Fibroblast of the aortic adventitia (primary cell): ENCODE measurements at places on chromosomes 6 and 20. TPM values are rescaled to one million over a fixed set of nuclear protein-coding genes. Genes with fewer than 3 reads are reported as not detected.
A peak's percentile ranks its signal among the peaks of the same experiment; 100 is the strongest.

DNA sequence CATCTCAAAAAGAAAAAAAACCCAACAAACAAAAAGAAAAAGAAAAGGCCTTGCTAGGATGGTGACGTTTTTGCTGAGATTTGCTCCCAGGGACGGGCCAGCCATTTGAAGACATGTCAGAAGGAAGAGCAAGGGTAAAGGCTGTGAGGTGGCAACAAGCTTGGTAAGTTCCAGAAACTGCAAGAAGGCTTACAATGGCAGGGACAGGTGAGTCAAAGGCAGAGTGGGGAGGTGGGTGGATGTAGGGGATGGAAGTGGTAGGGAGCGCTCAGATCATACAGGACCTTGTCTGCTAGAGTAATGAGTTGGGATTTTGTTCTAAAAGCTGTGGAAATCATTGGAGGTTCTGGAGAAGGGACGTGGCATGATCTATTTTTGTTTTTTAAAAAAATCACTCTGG, 4.3 kb downstream of the KIF3B start:
- no peak for DNase-seq

- DNase-seq: no peak
These were observed 7.3 kb upstream of the GPR63 start for GRCh38 chr6:96844530-96844929.

DNA sequence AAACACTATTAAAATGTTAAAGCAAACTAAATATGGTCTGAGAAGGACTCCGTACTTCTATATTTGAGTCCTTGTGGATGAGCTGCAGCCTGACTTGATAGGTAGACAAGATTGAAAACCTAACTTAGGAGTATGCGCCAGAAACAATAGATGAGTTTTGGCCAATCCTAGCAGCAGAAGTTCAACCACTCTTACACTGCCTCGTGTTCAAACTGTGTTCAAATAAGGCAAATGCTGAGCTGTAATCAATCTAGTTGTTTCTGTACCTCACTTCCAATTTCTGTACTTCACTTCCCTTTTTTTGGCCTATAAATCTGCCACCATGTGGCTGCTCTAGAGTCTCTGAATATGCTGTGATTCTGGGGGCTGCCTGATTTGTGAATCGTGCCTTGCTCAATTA, 13.2 kb upstream of the SERINC1 start:
- DNase-seq: no peak

The RHAG gene
- not detected in 2 replicates for total RNA-seq

The SLC17A3 gene
- total RNA-seq: 1.1 TPM in 1 of 2 replicates, not detected in the other

- DNase-seq: no peak
These were observed 648.7 kb downstream of the KIF16B start for GRCh38 chr20:15924556-15924955.

DNA sequence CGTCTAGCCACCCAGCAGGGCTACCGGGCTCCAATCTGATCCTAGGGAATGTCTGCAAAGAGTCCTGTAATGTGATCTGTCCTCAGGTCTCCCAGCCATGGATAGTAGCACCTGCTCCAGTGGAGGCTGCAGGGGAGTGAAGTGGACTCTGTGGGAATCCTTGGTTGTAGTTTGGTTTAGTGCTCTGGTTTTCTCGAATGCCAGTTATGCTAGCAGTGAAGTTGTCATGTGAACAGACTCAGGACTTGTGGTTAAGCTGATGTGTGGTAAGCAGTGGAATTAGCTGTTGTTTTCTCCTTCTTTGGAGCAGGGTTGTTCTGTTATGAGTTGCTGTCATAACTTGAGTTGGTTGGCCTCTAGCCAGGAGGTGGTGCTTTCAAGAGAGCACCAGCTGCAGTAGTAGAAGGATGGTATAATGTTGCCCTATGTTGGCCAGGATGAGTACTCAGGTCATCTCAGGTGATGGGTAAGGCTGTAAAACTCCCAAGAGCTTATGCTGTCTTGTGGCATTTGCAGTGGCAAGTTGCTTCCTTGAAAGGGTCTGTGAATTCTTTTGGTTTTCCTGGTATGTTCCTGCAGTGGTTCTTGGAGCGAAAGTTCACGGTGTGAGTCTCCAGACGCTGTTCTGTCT, 390.2 kb downstream of the UTRN start:
- DNase-seq: no peak

DNA sequence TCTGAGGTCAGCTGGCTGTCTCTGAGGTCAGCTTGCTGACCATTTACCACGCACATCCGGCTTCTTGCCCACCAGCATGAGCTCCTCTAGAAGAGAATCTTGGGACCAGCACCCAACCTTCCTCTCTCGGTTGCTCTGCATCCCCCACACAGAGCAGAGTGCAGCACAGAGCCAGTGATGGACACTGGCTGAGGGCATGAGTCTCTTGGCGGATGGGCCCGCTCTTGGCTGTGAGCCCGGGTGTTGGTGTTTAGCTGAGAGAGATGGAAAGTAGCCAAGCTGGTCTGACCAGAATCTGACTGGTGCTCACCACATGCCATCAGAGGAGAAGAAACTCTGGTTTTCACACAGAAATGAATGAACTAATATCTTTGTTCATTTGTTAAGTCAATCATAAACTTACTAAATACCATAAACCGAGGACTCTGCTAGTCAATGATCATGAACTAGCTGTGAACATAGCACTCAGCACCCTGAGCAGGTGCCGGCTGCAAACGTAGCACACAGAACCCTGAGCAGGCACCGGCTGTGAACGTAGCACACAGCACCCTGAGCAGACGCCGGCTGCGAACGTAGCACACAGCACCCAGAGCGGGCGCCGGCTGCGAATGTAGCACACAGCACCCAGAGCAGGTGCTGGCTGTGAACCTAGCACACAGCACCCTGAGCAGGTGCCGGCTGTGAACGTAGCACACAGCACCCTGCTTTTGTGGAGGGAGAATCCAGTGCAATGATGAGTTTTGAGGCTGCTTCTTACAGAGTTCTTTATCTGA, 10.4 kb upstream of the THBS2 start:
- DNase-seq: peak; percentile 54
